CD4-positive, alpha-beta T cell treated with Interleukin-17A for 4 hours (primary cell): ENCODE measurements at places on chromosomes 1 and 21.

DNA sequence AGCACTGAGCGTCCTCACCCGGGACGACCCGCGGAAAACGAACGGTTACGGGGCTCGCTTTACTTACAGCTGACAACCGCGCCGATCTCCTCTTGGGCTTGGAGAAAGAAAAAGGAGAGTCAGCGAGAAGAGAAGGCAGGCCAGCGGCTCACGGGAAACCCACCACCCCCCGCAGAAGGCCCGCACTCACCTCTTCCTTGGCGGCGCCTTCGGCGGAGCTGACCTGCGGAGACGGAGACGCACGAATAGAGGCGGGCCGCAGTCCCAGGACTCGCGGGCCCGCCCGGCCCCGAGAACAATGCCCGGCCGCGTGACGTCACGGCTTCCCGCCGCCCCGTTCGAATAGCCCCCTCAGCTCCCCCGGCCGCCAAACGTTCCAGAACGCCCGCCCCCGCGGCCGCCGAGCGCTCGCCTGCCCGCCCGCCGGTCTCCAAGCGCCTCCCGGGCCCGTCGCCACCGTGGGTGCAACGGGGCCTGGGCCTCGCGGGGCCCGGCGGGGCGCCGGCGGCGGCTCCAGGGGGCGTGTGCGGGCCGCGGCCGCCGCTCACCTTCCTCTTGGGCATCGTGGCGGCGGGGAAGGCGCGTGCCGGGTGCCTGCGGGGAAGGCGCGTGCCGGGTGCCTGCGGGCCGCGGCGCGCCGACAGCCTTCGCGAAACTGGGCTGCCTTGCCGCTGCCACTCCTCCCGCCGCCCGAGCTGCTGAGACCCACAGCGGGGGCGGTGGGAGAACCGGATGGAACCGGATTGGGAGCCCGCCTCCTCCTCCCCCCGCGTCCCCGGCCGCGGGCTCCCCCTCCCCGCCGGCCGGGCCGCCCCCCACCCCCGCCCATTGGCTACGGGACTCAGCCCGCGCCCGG is at the start of gene HMGN1:
TSS of gene HMGN1 (minus strand) at position 734 of the 856 bp plus-strand sequence. CDS start at position 563, 171 bp downstream.
- DNase-seq = peak; percentile 76

GRCh38 chr1:171965777-171966176 is 124.5 kb downstream of the DNM3 start:
- no peak for DNase-seq

DNA sequence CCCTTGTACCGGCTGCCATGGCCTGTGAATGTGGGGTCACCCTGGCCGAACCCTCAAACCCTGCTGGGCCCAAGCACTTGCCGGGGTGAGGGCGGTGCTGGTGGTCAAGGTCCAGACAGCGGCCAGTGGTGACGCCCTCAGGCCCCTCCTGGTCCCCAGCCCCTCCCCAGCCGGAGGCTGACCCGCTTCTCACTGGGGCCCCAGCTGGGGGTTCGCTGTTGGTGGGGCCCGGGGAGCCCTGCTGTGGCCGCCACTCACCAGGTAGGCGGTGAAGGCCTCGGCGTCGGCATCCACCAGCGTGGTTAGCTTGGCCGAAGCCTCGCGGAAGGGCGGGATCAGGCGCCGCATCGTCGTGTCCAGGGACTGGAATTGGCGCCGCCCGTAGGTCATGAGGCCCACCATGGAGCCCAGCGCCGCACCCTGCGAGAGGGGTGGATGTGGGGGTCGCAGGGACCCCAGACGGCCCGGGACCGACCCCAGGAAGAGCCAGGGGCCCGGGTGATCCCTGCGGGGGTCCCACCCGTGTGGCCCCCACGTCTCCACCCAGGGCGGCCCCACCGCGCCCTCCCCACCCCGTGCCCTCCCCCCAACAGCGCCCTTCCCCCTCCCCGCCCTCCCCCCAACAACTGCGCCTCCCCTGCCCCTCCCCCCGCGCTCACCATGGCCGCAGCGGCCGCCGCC is 10.1 kb downstream of the FTCD start:
- no peak for DNase-seq

DNA sequence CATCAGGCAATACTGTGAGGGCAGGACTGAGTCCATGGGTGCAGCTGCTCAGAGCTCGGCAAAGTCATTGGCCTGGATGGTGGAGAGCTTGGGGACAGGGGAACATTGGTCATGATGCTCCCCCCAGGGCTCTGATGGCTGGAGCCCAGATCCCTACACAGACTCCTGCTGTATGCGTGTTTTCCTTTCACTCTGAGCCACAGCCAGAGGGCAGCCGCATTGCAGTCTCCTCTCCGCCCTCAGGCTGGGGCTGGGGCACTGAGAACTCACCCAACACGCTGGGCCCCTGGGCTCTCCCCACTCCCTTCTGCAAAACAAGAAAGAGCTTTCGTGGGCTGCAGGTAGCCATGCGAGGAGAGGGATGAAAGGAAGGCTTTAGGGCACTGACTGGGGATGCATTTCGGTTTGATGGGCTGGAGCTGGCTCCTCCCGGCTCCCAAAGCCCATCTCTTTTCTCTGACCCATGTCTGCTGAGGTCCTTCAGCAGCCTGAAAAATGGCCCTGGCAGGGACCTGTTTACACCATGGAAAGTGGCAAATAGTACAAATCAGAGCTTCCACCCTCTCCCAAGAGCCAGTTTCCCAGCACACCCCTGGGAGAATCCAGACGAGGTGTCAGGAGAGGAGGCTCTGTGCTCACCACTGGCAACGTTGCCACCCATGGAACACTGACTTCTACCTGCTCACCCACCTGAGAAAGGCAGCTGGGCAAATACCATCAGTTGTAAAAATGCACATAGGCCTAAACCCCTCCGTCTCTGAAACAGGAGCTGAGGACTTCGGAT is 43.8 kb downstream of the CAPN2 start:
- DNase-seq = no peak

DNA sequence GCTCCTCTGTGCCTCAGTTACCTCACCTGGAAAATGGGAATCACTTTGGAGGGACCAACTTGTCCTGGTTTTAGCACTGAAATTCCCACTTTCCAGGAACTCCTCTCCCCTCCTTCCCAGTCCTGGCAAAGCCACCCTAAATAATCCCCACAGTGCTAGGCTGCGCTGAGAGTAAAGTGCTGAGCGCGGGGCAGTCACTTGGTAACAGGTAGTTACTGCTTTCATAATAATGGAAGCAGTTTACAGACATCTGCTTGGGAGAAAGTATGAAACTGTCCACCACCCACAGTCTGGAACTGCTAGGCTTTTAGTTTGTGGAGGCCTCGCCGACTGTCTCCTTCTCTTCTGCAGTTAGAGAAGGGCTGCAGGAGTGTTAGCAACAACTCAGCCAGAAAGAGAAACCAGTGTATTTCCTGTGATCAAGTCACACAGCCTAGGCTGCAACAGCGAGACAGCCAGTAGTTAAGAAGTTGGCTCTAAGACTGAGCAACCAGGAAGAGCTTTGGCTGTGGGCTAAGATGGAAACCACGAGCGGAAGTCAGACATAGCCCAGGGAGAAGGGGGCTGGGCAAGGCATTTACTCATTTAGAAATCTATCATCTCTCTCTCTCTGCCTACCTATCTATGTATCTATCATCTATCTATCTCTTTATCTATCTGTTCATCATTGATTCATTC is 30.8 kb upstream of the ABCG1 start:
- peak; percentile 86 for DNase-seq

- no peak for DNase-seq
Measured at GRCh38 chr21:17858747-17859146, 39.6 kb upstream of the C21orf91 start.

DNA sequence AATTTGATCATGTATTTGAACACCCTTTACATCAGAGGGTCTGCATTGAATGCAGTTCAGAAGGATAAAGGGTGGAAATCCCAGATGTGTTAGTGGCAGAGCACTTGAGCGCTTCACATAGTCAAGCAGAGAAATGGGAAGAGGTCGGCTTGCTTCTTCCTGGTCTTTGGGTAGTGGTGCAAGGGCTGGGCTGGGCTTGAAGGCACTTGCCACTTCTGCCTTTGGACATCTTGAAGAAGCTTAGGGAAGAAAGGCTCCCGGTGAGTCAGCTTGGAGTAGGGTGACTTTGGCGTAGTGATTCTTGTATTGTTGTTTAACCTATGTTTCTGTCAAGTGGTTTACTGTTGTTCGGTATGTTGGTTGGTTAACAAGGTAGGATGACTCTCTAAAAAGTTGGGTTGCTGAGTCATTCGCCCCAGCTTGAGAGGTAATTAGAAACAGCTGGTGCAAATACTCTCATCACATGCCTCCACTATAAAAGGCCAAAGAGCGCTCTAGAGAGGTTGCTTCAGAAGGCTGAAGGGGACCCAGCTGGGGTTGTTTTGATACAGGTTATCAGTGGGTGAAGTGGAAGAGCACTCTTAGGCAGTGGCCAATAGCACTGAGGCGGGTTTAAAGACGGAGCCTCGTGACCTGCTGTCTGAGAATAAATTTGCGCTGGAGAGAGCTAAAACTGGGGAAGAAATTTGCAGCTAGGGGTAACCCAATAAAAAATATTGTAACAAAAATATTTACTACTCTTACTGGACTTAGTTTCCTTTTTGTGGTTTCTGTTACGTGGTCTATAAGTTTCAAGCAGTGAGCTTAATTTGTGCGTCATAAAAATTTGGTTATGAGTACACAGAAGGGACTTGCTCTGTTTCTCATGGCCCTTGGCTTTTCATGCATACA is 1.4 kb downstream of the BACH1 start:
- peak; percentile 58 for DNase-seq

GRCh38 chr21:34986561-34987500 is 62.3 kb downstream of the RUNX1 start:
- peak; percentile 80 for DNase-seq

- no peak for DNase-seq
Measured at GRCh38 chr1:3306583-3307291, 147.7 kb upstream of the ARHGEF16 start.

DNA sequence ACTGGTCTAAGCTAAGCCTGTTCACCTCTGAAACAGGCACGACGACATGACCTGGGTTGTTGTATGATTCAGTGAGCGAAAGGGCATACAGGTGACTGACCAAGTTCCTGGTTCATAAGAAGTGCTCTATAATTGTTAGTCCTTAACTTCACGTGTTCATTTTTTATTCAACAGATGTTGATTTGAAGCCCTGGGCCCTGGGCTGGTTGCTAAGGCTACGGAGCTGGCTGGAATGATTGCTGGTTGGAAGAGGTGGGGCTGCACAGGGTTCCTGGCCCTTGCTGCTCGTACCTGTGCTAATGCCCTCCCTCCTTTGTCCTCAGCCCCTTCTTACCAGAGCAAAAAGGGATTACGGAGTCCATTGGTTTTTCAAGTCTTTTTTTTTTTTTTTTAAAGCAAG is 111.3 kb upstream of the CSF3R start:
- no peak for DNase-seq

DNA sequence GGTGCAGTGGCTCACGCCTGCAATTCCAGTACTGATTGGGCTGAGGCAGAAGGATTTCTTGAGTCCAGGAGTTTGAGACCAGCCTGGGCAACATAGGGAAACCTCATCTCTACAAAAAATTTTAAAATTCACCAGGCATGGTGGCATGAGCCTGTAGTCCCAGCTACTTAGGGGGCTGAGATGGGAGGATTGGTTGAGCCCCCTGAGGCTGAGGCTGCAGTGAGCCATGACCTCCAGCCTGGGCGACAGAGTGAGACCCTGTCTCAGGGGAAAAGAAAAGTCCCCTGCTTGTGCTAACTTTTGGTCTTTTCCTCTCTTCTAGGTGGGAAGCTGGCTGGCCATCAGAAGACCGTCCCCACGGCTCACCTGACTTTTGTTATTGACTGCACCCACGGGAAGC is 1.6 kb downstream of the SRARP start:
- no peak for DNase-seq

DNA sequence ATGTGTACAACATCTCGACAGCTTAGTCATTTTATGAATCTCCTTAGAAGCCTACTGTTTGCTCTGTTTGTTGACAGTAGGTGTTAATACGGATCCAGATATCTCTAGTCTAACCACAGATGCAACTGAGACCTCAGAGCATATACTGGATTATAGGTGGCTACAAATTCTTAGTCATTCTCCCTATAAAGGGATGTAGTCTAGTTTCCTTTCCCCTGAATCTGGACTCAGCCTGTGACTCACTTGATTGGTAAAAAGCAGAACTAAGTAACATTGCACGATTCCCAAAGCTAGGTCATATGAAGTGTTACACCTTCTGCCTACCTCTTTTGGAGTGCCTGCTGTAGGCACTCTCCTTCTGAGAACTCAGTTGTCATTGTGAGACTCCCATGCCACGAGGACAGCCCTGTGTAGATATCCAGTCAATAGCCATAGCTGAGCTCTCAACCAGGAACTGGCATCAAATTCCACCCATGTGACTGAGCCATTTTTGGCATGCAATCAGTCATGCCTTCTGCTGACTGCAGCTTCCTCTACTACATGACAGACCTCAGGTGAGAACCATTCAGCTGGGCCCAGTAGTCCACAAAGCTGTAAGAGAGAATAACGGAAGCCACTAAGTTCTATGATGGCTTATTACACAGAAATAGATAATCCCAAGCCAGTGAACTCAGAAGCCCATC is 135.9 kb upstream of the CHRM3 start:
- no peak for DNase-seq

DNA sequence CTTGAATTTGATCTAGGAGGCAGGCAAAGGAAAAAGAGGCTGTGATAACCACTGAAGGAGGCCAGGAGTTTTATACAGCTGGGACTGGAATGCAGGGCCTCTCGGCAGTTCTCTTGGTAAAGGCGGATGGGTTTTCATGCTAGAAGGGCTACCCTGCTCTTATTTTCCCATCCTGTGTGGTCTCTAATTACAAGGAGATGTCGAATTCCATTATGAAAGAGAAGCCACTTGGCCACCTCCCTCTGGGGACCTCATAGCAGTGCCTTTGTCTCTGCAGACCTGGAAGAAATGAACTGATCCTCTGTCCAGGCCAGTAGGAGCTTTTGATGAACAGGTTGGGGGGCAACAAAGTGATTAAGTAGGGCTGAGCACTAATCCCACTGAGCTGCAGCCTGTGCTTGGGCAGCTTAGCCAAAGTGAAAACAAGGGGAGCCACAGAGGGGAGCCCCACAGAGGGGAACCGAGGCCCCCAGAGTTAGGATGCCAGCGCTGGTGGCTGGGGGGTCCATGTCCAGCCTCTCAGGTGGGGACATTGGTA is 42.2 kb upstream of the BCAR3 start:
- DNase-seq = no peak

DNA sequence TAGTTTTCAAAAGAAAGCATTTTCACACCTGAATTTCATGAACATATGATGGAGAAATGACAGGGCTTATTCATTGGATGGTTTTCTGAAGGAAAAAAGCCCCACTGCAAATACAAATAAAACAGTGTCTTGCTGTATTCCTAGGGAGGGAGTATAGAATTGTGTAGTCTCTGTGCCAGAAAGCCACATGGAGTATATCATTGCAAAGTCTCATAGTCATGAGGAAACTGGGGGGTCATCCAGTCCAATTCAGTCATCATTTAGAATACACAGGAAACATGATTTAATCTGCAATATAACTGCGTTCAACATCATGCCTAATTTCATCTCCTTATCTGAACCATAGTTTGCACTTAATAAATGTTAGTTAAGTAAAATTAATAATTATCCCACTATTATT is 222.3 kb downstream of the NTNG1 start:
- no peak for DNase-seq

- DNase-seq = no peak
Measured at GRCh38 chr1:23208527-23208926, 8.8 kb downstream of the HTR1D start.
